ENCODE measurements at places on chromosomes 2 and 18. TPM values are rescaled to one million over a fixed set of nuclear protein-coding genes. Genes with fewer than 3 reads are reported as not detected.

GATA6 gene
- total RNA-seq, result 180 TPM

ING5 gene
- total RNA-seq, result 29.5 TPM

SP140 gene
- total RNA-seq, result 2.0 TPM

SPP2 gene
- total RNA-seq, result not detected

REG3G gene
- not detected for total RNA-seq

DNA sequence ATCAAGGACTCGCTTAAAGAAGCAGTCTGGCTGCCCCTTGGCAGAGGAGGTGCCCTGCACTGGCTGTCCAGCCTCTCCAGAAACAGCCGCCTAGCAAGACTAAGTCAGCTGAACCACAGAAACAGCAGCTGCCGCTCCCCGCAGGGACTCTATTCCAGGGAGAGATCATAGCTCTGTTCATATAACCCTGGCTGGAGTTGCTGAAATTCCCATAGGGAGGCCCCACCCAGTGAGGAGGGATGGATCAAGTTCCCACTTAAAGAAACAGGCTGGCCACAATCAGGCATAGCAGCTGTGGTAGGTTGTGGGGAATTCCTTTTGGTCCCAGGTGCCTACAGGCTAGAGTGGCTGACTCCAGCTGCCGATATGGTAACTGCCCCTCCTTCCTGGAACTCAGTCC is 74.2 kb upstream of the MC4R start:
- DNase-seq, result no peak

- no peak for DNase-seq
Observed at GRCh38 chr2:206920310-206920709, 19.0 kb upstream of the CPO start.

- DNase-seq, result no peak
Observed at GRCh38 chr2:232587512-232587911, 37.0 kb downstream of the EIF4E2 start.

DNA sequence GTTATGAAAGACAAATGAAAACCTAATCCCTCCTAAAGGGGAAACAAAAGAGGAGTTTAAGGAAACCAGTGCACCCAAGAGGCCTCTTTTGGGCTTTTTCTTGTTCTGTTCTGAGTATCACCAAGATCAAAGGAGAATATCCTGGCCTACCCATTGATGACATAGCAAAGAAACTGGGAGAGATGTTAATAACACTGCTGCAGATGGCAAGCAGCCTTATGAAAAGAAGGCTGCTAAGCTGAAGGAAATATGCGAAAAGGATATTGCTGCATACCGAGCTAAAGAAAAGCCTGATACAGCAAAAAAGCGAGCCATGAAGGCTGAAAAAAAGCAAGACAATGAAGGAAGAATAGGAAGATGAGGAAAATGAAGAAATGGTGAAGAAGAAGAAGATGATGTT is 23.6 kb upstream of the STAT4 start:
- DNase-seq, result no peak

GRCh38 chr2:88100489-88100858 is 27.4 kb downstream of the FABP1 start:
- DNase-seq, result no peak

DNA sequence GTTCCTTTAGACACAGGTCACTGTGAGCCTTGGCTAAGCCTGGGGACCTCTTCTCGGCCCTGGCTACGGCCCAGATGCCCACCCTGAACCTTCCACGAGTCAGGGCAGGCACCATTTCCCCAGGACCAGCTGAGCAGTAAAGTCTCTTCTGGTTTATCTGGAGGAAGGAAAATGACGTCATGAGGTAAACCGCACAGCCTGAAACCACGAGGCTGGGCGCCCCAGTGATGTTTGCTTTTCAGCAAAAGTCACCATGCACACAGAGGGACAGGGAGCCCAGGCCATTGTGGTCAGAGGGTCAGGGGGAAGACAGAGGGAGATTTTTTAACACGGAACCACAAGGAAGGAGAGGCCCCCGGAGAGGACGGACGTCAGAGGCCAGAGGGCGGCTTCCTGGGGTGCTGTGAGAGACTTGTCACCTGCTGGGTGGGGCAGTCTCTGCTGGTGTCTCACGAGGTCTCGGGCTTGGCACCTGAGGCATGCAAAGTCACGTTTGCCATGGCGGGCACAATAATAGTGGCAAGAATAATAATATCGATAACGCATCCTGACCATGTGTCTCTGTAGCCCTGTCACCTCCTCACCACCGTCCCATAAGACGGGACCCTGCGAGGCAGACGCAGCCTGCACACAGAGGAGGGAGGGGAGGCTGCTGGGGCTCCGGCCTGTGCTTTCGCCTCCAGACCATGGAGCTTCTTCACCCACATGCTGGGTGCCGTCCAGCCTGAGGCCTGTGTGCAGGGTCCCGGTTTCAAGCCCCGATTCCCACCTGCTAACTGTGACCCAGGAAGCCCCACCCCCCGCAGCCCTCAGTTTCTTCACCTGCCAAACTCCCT is 33.2 kb upstream of the FOSL2 start:
- DNase-seq, result peak; percentile 93

GRCh38 chr18:58379443-58379842 is 249.4 kb downstream of the ALPK2 start:
- DNase-seq, result no peak

DNA sequence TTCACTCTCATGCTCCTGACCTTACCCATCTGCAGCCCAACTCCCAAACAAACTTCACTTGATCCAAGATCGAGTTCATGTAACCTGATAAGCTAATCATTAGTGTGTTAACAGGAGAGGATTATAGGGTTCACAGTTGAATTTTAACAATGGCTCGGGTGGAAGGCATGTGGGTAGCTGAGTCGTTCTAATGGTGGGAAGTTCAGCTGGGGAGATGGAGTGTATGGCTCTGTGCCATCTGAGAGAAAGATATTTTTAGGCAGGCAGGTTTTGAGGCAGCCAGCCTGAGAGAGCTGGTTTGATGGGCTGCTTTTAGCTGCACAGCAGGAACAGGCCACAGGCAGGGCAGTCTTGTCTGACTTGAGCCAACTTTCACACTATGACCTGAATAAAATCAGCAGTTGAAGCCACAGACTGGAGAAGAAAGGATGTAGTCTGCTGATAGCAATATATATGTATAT is 17.7 kb upstream of the NFE2L2 start:
- peak; percentile 35 for DNase-seq

DNA sequence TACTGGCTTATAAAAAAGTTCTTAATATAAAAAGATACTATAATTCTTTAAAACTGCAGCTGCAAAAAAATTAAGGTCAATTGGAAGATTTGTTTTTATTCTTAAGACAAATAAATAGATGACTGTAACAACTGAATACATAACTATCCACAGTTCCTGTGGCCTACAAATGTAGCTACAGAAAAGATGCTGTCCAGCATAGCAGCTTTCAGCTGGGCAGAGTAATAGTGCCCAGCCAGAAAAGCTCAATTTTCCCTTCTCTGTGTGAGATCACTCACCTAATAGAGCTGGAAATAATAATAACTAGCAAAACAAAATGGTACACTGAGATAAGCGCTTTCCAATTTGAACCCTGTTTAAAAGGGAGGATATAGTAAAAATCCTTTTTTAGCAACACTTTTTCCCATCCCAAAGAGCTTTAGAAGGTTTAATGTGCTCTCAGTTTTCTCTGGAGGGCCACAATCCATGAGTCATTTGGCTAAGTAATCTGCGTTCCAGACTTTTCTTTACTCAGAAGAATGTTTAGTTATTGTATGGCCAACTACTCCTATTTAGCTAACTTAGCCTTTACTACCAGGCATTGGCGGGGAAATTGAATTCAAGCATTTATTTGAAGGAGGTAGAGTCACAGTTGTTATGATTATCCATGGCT is 158.1 kb upstream of the SLC39A10 start:
- DNase-seq, result no peak

GRCh38 chr2:40962026-40962425 is 510.1 kb upstream of the SLC8A1 start:
- DNase-seq, result no peak

DNA sequence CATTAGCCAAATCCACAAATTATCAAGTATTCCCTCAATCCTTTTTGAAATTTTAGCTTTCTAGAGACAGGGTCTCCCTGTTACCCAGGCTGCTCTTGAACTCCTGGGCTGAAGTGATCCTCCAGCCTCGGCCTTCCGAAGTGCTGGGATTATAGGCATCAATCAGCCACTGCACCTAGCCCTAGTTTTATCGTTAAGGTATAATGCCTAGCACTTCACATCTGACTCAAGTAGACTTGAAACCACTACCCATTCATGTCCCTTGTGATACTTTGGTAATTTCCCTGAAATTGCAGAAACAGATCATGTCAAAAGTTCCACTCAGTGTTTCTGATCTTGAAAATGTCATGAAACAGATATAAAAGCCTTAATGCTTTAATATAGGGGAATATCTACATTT is 26.3 kb downstream of the MEX3C start:
- no peak for DNase-seq

DNA sequence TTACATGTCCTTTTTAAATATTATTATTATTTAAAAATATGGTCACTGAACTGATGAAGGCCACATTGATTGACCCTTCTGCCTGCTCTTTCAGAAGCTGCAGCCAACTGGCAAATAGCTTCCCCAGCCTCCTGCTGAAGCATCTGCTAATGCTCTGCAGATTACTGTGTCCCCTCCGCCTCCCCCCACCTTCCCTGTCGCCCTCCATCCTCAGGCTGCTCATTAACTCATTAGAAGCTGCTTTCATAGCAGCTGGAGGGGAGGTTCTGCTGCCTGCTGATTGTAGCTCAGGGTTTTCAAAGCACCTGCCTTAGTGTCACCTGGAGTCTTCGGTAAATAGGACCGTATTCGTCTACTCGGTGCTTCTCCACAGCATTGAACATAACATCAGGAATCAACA is 24.8 kb upstream of the LMAN1 start:
- DNase-seq, result peak; percentile 26

DNA sequence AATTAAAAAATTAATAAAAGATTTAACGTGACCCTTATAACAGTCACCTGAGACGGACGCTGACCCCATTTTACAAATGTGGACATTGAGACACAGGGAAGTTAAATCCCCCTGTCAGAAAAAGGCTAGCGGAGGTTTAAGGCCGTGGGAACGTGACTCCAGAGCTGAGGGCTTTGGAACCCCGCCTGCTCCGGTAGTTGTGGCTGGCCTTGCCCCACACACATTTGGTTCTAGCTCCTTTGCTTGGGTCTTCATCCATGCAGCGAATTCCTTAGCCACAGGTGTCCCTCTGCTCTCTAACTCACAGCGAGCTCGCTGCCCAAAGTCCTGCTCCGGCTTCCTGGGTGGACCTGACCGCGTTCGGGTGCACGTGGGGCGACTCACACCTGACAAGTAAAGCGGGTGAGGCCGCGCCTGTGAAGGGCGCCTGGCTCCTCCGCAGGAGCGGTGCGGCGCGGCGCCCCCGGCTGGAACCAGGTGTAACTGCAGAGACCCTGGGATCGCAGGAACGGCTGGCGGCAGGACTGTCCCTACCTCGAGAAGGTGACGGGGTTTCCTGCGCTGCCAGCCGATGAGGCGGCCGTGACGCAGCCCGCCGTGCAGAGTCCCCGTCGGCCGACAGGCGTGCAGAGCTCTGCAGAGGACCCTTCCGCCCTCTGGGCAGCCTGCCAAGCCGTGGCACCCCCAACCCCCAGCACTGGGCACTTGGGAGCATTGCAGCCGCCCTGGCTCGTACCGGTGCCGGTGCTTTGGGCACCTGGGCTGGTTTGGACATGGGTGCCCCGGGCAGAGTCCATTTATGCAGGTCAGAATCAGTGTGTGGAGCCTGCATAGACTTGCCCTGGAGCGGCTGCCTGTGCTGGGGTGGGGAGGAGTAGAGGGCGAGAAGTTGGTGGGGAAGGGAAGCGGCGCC is 2.4 kb upstream of the PROC start:
- DNase-seq, result peak; percentile 87

- no peak for DNase-seq
Observed at GRCh38 chr2:158796652-158797051, 1.5 kb downstream of the DAPL1 start.

- no peak for DNase-seq
Observed at GRCh38 chr2:198400999-198401398, 596.6 kb downstream of the PLCL1 start.

- peak; percentile 4 for DNase-seq
Observed at GRCh38 chr18:60809937-60810336, 437.4 kb upstream of the MC4R start.

DNA sequence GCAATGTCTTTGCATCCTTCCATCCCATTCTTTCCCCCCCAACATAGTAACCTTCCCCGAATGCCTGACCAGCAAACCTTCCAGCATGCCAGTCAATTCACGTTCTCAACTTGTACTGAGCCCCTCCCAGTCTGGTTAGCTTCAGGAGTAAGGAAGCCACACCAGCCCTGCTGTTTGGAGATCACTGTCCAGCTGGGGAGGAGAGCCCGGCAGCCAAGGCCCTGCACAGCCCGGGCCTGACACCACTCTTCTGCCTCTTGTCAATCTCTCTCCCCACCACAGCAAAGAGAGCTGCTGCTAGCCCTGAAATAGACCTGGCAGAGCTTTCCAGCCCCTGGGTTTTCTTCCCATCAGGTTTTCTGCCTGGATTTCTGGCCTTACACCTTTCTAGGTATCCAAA is 185.8 kb upstream of the ID2 start:
- DNase-seq, result no peak

GRCh38 chr2:72762276-72762675 is 63.6 kb downstream of the EXOC6B start:
- DNase-seq, result no peak

- no peak for DNase-seq
Observed at GRCh38 chr2:7368211-7368610, 451.0 kb downstream of the RNF144A start.

DNA sequence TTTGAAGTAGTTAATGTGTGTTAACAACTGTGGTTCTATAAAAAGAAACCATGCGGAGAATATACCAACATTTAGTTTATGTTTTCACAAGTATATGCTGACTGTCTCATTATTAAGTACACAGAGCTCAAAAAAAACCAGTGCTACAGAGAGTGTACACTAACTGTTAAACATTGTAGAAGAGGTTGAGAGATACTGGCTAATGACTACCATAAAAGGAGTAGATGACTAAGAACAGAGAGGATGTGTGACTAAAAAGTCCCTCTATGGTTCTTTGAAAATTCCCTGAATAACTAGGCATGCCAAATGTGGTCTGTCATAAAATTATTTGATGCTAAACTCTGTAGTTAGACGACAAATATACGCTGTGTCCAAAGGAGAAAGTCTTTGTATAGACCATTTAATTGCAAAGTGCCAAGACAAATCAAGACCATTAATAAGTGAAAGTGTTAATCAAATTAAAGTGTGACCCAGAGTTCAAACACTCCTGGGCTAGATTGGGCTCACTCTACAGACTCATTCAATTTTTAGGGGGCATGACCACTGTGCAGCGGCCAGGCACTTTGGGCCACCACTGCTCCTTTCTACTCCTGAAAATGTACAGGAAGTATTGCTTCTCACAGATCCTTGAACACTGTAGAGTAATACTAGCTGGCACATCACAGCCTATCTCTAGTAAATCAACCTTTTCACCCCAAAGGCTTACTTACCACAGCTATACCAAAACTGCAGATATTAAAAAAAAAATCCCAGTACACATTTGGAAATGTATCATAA is 45.1 kb upstream of the SERTAD2 start:
- DNase-seq, result no peak

DNA sequence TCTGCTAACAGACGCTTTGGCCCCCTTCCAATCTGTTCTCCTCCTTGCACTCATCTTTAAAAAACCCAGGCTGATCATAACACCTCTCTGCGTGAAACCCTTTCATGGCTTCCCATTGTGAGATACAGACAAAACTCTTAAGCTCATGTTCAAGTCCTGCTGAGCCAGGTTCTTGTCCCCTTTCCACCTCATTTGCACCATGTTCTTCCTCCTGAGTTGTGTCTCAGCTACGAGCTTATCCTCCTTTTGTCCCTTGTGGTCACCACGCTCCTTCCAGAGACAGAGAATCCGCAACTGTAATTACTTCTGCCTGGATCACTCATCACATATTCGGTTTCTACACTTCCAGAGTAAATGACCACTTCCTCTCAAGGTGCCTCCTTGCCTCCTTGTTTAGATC is 238.8 kb downstream of the ACTR3 start:
- no peak for DNase-seq

GRCh38 chr2:202127687-202128331 is 54.8 kb downstream of the KIAA2012 start:
- no peak for DNase-seq
